ENCODE measurements at places on chromosomes 11 and 22.

GRCh38 chr11:134967746-134968145, 555.7 kb upstream of the B3GAT1 start:
- no peak for DNase-seq

DNA sequence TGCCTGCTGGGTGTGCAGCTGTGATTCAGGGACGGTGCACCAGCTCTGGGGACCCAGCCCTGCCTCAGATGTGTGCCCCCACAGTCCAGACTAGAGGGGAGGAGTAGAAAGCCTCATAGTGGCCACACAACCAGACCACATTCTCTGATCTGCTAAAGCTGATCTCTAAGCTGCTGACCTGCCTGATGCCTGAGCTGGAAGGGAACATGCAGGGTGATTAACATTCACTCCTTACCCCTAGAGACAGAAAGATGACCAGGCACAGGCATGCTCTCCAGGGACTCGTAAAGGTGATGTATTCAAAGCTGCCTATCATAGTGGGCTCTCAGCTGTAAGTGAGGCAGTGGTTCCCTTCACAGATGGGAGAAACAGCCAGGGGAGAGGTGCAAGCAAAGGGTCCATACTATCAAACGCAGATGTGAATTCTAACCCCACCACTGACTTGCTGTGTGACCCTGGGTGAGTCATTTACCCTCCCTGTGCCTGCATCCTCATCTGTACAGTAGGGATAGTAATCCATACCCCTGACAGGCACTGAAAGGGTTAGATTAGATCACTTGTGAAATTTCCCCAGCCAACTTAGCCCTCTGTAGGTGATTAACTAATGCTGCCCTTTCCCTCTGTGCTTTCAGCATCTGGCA, 29.0 kb upstream of the LRRC32 start:
- no peak for DNase-seq

DNA sequence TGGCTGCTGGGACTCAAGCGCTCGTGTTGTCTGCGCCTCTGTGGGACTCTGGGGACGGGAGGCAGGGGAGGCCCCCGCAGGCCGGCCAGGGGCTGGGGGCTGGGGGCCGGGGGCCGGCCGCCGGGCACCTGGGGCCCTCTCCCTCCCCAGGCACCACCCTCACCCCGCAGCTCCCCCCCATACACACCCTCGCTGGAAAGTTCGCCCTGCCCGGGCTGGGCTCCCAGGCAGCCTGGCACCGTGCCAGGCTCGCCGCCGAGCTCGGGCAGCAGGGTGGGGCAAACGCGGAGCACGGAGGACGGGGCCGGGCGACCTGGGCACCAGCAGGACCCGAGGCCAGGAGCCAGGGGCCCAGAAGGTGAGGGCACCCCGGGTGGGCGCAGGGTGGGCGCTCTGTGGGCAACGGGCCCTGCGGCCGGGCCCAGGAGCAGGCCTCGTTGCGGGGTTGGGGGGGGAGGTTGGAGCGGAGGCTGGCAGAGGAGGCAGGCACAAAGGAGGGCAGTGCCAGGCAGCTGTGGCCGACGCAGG, 76.7 kb upstream of the WNT7B start:
- peak; percentile 73 for DNase-seq

DNA sequence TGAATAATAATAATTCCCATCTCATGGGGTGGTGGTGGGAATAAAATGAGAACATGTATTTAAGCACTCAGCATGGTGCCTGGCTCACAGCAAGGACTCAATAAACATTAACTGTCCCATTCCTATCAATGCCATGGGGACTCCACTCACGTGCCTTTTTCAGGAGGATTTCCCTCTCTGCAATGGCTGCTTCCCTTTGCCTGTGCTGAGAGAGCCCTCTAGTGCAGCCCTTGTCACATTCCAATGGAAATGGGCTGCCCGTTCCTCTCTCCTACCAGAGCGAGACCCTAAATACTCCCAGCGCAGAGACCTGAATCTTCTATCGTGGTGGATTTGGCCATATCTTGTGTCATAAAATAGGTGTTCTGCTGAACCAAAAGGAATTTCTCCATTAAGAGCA, 621.5 kb upstream of the B3GAT1 start:
- DNase-seq, result peak; percentile 35

- DNase-seq, result no peak
Observed at GRCh38 chr11:66710384-66710930, 18.6 kb downstream of the SPTBN2 start.

DNA sequence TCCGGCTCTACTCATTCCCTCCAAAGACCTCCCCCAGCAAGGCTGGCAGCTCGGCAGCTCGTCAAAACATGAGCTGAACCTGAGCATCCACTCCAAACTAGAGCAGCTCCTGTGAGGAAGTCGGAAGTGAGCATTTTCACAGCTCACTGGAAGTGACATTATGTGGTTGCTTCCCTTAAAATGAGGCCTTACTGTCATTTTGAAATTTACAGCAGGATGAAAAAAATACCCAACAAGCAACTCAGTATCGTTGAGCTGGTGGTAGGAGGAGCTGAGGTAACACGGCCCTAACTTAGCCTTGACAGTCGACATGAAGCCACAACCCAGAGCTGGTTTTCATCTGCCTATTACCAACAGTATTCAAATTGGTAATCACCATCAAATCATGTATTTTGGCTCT, 38.0 kb upstream of the ARFGAP3 start:
- no peak for DNase-seq

- DNase-seq, result no peak
Observed at GRCh38 chr11:125074511-125075241, 11.6 kb downstream of the SLC37A2 start.

DNA sequence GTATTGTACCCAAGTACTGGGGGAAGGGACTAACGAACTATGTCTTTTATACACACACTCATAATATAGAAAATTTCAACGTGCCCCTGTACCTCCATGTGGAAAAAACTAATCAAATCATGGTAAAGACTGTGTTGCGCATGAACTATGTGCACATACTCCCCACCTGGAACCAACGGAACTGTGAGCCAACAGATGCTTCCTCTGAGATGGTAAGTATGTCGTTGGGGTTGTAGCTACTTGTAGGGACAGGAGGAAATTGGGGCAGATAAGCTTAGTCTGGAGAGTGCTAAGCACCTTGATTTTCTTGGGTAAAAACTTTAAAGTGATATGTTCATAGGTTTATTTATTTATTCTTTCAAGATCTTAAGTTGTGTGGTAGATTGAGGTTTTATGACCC, 40.1 kb downstream of the GLYAT start:
- no peak for DNase-seq

GRCh38 chr22:19137384-19138216, 6.5 kb downstream of the TSSK2 start:
- DNase-seq, result no peak

DNA sequence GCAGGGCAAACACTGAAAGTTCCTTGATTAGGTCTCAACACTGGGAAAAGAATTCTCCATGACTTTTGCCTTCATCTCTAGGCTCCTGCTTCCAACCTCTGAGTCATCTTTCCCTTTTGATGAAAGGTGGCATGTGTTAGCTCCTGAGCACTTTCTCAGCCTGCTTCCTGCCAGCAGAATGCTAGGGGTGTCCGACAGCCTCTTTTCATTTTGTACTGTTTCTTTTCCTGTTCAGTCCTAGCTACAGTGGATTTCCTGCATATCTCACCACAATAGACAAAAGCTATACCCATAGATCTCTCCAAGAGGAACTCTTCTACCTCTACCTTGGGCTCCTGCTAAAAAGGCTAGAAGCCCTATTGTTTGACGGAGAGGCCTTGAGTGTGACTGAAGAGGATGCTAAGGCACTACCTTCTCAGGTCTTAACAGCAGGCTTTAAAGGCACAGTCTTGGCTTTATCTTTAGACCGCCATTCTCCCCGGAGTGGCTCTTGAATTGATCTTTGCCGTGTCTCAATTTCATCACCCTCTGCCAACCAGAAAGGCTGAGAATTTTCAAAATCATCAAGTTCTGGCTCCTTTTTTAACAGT, 145.5 kb downstream of the RBFOX2 start:
- DNase-seq, result no peak

GRCh38 chr11:73217810-73218105, 323 bp upstream of the P2RY2 start:
- no peak for DNase-seq

DNA sequence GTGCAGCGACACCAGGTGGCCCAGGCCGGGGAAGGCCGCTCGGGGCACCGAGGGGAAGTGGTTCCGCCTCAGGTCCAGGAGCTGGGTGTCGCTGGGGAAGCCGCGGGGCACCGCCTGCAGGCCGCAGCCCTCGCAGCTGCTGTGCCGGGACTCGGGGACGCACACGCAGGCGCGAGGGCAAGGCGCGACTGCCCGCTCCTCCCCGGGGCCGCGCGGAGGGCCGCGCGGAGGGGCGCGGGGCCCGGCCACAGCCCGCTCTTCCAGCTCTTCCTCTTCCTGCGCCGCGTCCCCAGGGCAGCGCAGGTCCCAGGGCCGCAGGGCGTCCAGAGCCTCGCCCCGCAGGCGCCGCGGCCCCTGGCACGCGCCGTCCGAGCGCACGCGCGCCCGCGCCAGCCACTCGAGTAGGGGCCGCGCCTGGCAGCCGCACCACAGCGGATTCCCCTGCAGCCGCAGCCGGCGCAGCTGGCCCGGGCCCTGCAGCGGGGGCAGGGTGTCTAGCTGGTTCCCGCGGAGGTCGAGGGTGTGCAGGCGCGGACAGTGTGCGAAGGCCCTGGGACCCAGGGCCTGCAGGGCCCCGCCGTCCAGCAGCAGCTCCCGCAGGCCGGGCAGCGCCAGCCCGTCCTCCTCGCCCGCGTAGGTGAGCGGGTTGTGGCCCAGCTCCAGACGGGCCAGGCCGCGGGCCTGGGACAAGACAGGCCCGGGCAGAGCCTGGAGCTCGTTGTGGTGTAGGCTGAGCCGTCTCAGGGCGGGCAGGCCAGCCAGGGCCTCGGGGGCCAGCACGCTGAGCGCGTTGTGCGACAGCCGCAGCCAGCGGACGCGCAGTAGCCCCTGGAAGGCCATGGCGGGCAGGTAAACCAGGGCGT, 2.8 kb downstream of the CHADL start:
- peak; percentile 67 for DNase-seq

DNA sequence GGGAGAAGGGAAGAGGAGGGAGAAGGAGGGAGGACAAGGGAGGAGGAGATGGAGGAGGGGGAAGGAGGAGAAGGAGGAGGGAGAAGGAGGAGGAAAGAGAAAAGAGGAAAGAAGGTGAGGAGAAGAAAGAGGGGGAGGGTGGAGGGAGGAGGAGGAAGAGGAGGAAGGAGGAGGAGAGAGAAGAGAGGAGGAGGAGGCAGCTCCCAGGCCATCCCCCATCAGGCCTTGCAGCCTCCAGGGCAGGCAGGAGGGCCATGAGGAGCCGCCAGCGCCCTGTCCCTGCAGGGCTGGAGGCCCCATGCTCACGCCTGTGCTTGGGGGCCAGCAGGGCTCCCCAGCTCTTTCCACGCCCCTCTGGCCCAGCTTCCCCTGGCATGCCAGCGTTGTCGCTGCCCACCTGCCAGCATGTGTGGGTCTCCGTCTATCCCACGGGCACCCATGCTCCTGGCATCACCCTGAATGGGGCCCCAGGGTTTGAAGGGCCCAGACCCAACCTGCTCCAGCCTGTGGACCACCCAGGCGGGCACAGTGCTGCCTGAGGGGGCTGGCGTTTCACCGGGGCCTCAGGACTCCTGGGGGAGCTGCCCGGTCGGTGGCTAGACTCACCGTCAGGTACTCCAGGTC, 5.2 kb downstream of the TSPAN32 start:
- DNase-seq, result no peak

GRCh38 chr22:31206896-31207687, 5.0 kb upstream of the LIMK2 start:
- DNase-seq, result no peak

GRCh38 chr11:2525941-2526807, 81.4 kb downstream of the KCNQ1 start:
- no peak for DNase-seq

GRCh38 chr11:48044577-48044976, 64.2 kb downstream of the PTPRJ start:
- no peak for DNase-seq

- no peak for DNase-seq
Observed at GRCh38 chr11:95378111-95378510, 147.1 kb upstream of the SESN3 start.

DNA sequence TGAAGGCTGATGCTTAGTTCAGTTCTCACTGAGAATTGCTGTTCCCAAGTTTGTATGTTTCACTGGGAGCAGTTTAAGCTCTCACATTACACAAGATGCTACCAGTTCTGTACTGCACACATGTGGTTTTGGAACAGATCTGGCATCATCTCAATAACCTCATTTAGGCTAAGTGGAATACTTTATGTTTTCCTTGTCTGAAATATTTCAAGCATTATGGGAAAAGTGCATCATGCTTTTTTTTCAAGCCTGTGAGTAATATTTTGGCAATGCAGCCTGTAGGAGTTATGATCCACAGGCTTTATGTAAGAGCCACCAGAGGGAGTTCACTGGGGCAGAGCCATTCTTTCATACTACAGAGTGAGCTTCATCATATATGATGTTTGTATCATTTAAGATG, 141.5 kb downstream of the OR4C45 start:
- no peak for DNase-seq

DNA sequence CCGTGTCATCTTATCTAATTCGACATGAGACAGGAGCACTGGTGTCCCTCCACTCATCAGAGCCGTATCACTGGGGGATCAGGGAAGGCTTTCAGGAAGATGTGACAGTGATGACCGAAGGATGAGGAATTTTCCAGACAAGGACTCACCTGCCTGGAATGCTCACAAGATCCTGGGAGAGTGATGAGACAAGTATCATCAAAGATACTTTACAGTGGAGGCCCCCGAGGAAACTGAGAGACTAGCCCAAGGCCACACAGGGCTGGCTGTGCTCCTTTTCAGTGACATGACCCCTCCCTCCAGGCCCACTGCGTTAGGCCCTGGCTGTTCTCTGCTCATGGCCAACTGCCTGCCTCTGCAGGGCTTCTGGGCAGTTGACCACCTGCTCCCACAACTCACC, 13.0 kb downstream of the CLPB start:
- DNase-seq, result no peak

GRCh38 chr11:128472128-128473089, 114.9 kb downstream of the ETS1 start:
- DNase-seq, result no peak

DNA sequence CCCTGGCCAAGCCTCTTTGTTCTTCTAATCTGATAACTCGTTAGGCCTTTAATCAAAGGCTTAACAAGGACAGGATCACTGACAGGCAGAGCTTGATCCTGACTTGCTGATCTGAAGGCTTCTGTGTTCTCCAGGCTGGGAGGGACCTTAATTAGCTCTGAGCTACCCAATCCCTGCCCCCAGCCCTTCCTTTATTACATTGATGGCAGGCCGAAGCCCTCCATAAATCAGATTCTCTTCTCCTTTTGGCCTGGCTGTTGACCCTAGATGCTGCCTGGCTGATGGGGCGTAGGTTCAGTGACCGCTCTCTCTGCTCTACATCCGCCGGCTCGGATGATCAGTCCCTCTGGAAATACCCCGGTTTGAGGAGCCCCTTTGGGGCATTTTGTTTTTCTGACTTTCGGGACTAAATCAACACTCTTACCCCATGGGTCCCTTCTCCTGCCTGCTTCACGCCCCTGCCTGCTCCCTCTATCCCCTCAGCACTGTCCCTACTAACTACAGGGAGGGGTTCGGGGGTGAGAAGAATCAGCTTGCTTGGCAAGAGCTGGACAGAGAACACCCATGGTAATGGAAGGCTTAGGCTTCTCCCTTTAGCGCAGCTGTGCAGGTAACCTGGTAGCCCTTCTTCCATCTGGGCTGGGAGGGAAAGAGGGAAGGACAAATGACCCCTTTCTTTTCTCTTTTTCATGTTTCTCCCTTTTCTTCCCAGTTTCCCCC, 10.0 kb upstream of the RRM1 start:
- no peak for DNase-seq

GRCh38 chr11:60332846-60333245, 5.8 kb downstream of the MS4A6E start:
- DNase-seq, result no peak

- no peak for DNase-seq
Observed at GRCh38 chr11:66345316-66345649, 379 bp upstream of the BRMS1 start.
